ENCODE measurements at places on chromosomes 12 and 14.

- DNase-seq, result no peak
These were observed 187.9 kb downstream of the ALG10 start for GRCh38 chr12:34210183-34210582.

DNA sequence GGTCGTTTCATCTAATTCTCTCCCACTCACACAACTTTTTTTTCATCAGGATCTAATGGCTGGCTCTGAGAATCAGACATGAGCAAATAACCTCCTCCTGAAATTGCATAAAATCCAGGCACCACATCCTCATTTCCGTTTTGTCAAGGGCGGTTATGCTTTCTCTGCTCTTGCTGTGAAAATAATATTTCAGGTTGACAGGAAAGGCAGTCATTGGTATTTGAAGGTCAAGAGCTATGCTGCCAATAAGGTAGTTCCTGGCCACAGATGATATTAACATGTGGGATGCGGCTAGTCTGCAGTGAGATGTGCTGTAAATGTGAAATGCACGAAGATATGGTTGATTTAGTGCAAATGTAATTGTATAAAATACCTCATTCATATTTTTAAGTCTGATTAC lies 870.2 kb upstream of the TMEM132C start:
- DNase-seq, result no peak

GRCh38 chr12:65877836-65878235 lies 53.6 kb downstream of the HMGA2 start:
- no peak for DNase-seq

DNA sequence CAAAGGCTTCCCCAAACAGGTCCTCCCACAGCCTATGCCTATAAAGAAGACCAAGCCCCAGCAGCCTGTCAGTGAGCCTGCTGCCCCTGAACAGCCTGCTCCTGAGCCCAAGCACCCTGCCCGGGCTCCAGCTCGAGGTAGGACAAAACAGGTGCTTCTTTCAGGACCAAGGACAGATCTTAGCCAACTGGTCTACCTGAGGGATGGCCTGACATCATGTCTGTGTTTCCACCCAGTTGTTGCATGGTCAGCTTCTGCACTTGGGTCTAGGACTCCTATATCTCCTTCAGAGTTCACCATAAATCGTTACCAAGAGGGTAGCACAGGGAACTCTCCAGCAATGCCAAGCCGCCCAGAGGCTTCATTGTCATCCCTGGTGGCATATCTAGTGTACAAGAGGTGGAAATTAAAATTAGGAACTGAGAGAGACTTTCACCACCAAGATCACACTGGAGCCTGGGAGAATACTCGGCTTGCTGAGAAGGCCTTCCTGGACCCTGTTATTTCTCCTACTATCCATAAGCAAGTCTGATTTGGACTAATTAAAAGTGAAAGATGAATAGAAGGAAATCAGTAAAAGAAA lies 38.2 kb upstream of the OAS1 start:
- no peak for DNase-seq

DNA sequence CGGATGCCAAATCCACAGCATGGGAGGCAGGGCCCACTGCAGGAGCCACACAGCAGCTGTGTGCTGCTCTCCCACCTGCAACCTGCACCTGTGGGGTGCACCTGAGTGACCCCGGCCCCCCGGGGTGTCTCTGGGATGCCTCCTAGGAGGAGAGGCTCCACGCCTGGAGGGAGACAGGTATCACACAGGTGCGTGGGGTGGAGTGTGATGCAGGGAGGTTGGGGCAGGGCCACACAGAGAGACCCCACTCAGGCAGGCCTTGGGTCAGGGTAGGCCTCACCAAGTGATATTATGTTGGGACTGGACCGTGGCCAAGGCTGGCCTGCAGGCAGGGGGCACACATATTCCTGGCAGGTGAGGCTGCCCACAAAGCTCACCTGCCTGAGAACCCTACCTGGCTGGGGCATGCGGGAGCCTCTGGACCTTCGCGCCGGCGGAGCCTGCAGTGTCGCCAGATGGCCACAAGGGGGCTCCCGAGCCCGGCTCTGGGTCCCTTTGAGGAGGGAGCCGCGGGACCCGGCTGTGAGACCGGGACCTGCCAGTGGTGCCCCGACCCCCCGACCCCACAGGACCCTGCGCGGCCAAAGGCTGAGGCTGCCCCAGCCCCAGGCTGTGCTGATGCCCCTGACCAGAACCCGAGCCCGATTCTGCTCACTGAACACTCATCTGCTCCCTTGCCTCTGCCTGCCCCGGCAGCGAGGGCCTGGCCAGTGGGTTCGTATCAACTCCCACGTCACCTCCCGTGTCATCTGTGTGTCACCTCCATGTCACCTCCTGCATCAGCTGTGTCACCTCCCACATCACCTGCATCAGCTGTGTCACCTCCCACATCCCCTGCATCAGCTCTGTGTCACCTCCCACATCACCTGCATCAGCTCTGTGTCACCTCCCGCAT lies 11.4 kb downstream of the TMEM121 start:
- peak; percentile 44 for DNase-seq

DNA sequence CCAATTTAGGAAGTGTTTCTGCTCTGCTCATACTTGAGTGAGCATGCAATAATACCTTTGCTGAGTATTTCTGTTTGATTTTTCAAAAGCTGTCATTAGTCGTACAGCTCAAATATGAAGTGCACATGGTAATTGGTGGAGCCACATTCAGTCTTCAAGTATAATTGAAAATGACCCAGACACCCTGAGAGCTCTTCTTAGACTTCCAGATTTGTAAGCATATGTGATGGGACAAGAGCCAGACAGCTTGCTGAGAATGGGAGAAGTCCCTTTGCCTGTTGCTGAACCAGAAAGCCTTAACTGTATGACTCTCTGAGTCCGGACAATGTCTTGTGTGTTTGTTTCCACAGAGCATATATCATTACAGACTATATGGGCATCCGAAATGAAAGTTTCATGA lies 307.3 kb downstream of the TMEM117 start:
- no peak for DNase-seq

- no peak for DNase-seq
These were observed 12.6 kb downstream of the SETD3 start for GRCh38 chr14:99468081-99468480.

- DNase-seq, result no peak
These were observed 4.1 kb downstream of the TNFAIP2 start for GRCh38 chr14:103127356-103127755.

DNA sequence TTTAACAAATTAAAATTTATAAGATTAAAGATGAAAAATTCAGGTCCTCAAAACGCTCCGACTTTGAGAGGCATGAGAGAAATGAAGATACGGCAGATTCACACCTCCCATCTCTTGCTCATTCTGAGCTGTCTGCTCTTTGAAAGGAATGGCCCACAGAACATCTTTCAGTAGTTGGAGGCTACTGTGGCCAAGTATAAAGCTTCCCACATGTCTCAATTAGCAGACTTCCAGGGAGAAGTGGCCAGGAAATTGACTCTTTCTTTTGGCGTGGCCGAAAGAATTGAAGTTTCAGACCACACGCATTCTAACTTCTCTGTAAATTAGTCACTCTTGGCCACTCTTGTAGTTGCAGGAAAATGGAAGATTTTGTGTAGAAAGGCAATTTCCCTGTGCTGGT lies 129.2 kb downstream of the DIP2B start:
- no peak for DNase-seq

DNA sequence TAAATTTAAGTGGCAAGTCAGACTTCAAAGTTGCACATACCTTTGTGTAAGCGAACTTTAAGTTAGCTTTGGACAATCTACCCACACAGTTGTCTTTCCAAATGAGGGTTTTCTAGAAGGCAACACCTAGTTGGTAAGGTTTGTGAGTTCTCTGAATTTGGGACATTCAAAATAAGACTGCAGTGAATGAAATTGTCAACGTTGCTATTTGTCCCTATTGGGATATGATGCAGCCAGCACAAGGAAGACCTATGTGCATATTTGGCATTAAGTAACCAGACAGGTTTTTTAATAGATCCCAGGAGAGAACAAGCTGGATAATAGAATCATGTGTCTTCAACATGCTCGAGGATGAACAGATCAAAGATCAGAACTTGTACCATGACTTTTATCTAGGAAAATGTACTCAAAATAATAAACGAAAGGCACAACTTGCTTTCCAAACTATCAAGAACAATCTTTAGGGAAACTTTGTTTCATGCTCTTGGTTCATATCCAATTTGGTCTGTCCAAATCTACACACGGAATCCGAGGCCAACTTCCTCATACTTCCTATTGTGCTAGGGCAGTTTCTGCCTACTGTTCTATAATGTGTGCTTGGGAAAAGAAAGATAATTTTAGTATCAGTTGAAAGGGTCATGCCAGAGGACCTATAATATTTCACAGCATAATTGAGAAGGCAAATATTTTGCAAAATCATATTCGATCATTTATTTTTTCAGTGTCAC lies 284.2 kb upstream of the SOX5 start:
- DNase-seq, result no peak

DNA sequence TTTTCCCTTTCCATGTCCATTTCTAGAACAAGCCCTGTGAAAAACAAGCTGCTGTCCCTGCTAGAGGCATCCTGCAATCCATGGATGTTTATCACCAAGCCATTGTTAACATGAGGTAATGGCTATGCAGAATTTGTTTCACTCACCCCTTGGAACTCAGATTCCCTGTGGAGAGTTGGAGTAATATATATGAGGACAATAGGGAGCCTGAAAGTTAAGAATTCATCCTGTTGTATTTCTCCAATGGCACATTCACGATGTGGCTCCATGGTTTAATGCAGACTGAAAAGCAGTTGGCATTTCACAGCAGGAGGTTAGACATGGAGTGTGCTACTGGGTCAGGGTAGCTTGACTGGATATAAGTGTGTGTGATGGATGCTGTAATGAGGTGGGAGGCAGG lies 32.4 kb downstream of the GPR65 start:
- DNase-seq, result no peak

- peak; percentile 5 for DNase-seq
These were observed 11.2 kb downstream of the ESRRB start for GRCh38 chr14:76386944-76387782.
